ENCODE measurements at places on chromosomes 3 and 15. TPM values are rescaled to one million over a fixed set of nuclear protein-coding genes. Genes with fewer than 3 reads are reported as not detected.

DNA sequence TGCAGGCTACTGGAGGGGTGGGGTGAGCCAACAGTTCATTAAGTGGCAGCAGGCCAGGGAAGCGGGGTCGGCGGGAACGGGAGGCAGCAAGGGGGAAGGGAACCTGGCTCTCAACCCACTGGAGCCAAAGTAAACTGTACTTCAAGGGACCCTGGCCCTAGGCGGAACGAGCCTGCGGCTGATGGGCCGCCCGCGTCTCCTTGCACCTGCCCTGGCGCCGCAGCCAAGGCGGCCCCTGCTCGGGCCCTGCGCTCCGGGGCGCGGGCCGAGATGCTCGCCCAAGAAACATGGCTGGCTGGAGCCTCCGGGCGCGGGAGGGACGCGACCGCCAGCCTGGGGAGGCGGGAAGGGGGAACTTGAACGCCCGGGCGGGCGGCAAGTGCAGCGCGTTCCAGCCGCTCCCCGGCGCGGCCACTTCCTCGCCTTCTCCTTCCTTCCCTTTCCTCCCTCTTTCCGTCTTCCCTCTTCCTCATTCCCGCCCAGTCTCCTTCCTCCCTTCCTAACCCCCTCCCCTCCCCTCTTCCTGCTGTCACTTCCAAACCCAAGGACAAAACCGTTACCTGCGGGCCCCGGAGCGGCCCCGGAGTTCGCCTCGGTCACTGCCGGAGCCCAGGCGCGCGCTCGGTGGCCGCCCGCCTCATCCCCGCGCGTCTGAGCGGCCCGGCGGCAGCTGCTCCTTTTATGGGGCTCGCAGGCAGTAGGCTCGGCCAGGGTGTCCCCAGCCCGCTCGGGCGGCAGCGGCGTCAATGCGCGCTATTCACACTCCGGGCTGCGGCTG is 489.7 kb downstream of the MAGI1 start:
- no peak for DNase-seq

GRCh38 chr3:88807491-88808105 is 299.8 kb upstream of the EPHA3 start:
- DNase-seq: no peak

DNA sequence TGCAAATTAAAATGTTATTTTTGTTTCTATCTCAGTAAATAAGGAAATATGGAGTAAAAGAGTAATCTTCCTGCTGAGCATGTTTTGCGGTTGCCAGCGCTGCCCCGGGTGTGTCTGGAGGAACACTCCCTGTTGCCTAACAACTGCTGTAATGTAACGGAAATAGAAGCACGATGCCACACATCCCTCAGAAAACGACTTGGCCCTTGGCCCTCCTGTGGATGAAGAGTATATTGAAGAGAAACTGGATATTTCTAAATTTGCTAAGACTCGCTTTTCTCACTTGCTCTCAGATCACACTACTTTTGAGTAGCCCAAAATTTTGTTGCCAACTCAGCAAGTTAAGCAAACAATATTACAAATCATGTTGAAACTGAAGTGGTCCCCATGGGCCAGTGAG is 18.9 kb downstream of the CX3CR1 start:
- DNase-seq: peak; percentile 56

Gene CHRFAM7A
- 3.1 TPM for total RNA-seq

Gene IL17RC
- 60.3 TPM for total RNA-seq

Gene CHRNB4
- not detected for total RNA-seq

- DNase-seq: no peak
These were observed 39.0 kb downstream of the CYP19A1 start for GRCh38 chr15:51299187-51300015.

DNA sequence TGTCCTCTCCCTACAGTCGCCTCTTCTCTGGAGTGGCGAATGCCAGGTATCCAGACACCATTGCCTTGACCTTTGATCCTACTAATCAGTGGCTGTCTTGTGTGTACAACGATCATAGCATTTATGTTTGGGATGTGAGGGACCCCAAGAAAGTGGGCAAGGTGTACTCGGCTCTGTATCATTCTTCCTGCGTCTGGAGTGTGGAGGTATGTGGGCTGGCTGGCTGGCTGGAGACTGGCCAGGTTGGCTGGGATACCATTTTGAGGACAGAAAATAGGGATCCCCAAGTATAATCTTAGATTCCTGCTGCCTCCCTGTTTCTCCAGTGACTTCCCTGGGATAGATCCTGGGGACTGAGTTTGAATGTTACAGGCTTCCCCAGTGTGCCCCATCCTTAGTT is 13.4 kb upstream of the JMJD7 start:
- DNase-seq: no peak

DNA sequence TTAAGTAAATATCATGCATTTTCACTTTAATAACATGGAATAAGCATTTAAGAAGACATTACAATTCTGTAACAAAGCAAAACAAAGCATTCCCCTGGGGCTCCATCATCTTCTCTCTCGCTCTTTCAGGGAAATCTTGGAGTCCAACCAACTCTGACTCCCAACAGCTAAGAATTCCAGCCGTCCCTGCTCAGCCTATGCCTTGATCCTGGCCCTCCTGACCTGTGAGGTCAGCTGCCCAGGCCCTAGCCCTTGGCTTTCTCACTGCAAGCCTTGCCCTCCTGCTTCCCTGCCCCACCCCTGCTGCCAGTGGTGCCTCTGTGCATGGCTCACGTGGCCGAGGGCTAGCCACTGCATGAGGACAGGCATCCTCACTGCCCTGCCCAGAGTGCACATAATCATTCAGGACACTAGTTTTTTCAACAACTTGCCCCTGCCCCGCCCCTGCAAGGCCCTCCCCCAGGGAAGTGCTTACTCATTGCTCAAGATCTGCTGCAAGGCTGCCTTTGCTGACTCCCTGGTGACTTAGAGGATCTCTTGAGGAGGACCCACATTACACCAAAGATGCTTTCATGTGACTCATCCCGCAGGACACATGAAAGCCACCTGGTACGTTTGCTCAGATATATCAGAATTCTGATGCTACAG is 37.6 kb downstream of the MTMR10 start:
- DNase-seq: no peak

DNA sequence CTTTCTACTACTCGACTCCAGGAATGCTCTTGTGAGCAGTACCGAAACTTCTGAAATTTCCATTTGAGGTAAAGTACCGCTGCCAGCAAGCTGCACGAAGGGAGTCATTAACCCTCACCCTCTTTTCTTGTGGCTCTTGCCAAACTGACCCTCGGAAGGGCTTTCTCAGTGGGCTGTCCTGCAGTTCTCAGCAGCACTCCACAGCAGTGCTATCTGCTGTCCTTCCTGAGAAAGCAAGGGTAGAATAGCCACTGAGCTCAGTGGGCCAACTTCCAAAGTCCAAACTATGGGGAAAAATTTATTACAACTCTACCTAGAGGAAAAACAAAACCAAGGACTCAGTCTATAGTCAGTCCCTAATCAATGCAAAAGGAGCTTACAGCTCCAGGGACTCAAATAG is 38.5 kb upstream of the COL8A1 start:
- no peak for DNase-seq

DNA sequence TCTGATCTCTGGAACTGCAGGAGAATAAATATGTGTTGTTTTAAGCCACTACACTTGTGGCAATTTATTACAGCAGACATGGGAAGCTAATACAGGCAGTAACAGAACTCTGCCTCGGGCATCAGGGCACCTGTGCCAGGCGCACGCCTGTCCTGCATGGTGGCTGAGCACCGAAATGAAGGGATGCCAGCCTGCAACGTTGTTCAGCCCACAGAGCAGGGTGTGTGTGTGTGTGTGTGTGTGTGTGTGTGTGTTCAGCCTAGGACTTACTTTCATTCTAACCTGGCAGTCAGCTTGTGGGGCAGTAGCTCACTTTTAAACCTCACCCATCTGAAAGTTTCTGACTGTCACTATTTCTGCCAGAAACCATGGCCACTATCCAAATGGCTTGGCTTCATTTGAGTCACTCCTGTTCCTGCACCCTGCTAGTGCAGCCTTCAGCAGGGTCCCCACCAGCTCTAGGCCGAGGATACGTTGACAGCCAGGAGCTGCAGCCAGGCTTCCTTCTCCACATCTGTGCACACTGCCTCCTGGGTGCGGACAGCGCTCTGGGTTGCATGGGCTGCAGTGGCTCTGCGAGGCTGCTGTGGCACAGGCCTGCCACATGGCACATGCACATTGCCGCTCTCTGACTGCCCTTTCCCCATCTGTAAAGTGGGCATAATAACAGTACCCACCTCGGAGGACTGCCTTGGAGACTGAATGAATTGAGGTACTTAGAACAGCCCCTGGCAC is 4.5 kb downstream of the UROC1 start:
- DNase-seq: no peak

- no peak for DNase-seq
These were observed 69.3 kb downstream of the CDC25A start for GRCh38 chr3:48118928-48119327.

GRCh38 chr3:49723296-49723627 is 489 bp downstream of the GMPPB start:
- DNase-seq: peak; percentile 88

DNA sequence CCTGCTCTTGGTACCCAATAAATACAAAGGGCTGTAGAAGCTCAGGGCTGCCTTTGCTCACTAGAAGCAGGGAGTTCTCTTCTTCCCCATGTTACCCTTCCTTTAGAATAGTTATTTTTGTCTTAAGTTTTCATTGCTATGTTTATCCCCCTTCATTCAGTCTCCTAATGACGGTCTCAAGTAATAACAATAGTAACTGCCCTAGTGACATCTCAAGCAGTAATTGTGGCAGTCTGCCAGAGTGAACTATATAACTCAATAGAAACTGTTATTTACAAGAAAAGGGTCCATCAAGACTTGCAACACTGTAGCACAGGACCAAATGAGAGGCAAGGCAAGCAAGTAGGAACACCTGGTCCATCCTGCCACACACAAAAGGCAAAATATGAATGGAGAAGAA is 32.5 kb upstream of the SIN3A start:
- no peak for DNase-seq
